ENCODE measurements at places on chromosomes 6 and 20.

DNA sequence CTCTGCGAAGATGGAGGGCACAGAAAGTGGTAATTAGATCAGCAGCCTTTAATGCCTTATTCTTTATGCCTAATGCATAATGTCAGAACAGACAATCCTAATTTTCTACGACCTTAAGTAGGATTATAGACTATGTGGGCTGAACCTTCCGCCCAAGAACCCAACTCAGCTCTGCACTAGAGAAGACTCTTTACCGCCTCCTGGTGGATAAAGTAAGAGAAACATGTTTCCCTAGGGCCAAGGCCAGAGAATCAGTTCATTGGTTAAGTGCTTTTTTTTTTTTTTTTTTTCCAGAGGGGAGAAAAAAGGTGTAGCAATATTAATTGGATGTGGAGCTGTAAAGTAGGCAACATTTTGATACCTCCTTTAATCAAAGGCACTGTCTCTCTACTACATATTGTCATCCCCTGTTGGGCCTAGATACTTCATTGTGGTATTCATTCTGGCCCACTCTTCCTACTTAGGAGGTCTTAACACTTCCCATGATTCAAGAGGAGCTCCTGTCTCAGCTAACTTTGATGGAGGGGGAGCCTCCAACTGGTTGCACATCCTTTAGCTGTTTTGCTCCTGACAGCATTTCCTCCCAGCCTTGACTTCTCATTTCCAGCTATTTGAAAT lies 124.9 kb upstream of the NRN1 start:
- no peak for DNase-seq

DNA sequence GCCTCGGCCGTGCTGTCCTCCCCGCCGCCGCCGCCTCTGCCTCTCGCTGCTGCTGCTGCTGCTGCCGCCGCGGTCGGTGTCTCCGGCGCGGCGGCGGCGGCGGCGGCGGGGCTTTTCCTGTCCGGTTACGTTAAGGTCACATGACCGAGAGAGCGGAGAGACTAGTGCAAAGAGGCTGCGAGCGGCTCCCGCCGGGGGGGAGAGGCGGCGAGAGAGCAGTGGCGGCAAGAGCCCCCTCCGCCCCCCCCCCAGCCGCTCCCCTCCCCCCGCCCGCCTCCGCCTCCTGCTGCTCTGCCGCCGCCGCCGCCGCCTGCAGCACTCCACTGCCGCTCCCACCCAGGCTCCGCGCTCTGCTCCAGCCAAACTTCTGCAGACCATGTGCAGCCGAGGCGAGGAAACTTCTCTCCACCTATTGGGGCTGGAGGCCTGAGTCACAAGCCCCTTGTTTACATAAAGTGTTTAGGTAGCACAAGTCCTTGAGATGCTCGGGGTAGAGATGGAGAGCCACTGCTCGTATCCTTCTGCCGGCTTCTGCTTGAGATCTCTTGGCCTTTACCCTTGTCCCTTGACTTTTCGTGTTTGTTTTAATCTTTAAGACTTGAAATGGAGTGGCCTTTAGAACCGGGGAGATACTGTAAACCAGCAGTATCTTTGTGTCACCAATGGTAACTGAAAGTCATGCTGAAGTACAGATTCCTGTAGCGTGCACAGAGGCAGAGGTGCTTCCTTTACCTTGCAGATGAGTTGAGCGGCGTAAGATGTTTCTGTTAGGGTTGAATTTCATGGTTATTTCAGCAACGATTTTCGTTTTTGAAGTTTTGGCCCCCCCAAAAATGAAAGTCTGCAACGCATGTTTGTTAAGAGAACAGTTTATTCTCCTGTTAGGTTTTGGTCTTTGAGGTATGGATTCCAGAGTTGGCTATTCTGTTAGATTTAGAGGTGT lies at the start of gene ZBTB2:
Gene ZBTB2 (minus strand): TSS at position 89 of the 943 bp plus-strand sequence. CDS start 17,922 bp downstream, outside the sequence.
- DNase-seq: no peak

GRCh38 chr6:47069156-47069555 lies 27.0 kb upstream of the ADGRF1 start:
- DNase-seq: no peak

DNA sequence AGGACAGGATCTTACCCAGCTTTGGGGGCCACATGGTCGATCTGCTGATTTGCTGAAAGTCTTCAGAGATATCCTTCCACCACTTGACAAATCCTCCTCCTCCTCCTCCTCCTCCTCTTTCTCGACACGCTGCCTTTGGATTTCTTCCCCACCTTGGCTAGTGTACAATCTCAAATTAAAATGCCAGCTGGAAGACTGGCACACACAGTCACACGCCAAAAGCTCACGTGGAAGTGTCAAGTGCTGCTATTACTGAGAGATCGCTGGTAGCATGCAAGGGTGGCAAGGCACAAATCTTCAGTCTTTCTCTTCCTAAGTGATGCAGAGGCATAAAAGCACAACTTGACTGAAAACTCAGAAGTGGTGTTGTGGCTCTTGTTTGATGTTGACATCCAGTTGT lies 35.3 kb downstream of the GPR6 start:
- DNase-seq: no peak
